ENCODE measurements at places on chromosomes 3 and 15. TPM values are rescaled to one million over a fixed set of nuclear protein-coding genes. Genes with fewer than 3 reads are reported as not detected.

PRTG gene
- total RNA-seq, result 10.8 TPM

DNA sequence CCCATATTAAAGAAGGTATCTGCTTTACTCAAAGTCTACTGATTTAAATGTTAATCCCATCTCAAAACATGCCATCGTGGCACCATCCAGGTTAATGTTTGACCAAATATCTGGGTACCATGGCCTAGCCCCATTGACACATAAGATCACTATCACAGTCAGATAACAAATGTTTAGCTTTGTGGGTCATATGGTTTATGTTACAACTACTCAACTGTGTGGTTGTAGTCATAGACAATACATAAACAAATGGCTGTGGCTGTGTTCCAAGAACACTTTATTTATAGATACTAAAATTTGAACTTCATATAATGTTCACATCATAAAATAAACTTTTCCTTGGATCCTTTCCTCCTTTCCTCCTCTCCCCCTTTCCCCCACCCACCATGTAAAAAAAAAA is 9.8 kb upstream of the SNRPN start:
- no peaks in the 10 kb centered on the region for H3K27me3 ChIP-seq
- no peak overlapping the region for H3K4me3 ChIP-seq
- H3K36me3 ChIP-seq, result no peaks in the 10 kb centered on the region
- peak; percentile 5 for DNase-seq

GRCh38 chr3:33488246-33488645 is 48.0 kb upstream of the UBP1 start:
- H3K4me1 ChIP-seq, result no peaks in the 10 kb centered on the region
- H3K27ac ChIP-seq, result no peak overlapping the region
- no peaks in the 10 kb centered on the region for H3K27me3 ChIP-seq
- no peaks in the 10 kb centered on the region for H3K36me3 ChIP-seq
- DNase-seq, result no peak

GRCh38 chr3:99646107-99646435 is 7.7 kb downstream of the COL8A1 start:
- H3K4me3 ChIP-seq, result no peak overlapping the region
- H3K4me1 ChIP-seq, result peaks cover under 1% of the 10 kb centered on the region
- no peaks in the 10 kb centered on the region for H3K36me3 ChIP-seq
- no peak for DNase-seq
